Kidney epithelial cell (primary cell): ENCODE measurements at places on chromosomes 16 and 17.
A peak's percentile ranks its signal among the peaks of the same experiment; 100 is the strongest.

DNA sequence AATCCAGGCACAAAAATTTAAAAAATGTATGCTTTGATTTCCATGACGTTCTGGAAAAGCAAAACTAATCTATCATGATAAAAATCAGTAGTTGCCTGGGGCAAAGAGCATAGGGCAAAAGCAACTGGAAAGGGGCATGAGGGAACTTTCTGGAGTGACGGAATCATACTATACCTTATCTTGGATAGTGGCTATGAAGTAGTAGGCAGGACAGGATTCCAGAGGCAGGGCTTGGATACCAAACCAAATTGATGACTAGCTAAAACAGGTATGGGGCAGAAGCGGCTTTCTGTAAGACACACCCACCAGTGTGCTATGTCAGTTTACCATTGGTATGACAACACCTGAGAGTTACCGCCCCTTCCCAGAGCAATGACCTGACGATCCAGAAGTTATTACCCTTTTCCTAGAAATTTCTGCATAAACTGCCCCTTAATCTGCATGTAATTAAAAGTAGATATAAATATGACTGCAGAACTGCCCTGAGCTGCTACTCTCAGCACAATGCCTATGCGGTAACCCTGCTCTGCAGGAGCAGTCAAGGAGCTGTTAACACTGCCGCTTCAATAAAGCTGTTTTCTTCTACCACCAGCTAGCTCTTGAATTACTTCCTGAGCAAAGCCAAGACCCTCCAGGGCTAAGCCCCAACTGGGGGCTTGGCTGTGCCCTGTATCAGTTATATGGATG is 56.7 kb downstream of the CFDP1 start:
- no peak for DNase-seq

DNA sequence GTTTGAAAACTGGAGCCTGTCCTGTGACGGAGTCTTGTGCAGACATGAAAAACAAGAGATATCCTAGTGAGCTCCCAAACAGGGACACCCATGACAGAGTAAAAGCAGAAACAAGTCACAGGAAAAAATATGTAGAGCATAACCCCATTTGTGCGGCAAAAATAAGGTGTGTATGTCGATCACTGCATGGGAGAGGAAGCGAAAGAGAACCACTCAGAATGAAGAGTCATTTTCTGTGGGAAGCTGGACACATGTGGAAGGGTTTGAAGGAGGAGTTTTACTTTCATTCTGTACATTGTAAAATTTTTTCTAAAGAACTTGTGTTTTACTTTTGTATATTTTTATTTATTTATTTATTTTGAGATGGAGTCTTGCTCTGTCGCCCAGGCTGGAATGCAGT is 72.1 kb downstream of the JPH3 start:
- DNase-seq = no peak

DNA sequence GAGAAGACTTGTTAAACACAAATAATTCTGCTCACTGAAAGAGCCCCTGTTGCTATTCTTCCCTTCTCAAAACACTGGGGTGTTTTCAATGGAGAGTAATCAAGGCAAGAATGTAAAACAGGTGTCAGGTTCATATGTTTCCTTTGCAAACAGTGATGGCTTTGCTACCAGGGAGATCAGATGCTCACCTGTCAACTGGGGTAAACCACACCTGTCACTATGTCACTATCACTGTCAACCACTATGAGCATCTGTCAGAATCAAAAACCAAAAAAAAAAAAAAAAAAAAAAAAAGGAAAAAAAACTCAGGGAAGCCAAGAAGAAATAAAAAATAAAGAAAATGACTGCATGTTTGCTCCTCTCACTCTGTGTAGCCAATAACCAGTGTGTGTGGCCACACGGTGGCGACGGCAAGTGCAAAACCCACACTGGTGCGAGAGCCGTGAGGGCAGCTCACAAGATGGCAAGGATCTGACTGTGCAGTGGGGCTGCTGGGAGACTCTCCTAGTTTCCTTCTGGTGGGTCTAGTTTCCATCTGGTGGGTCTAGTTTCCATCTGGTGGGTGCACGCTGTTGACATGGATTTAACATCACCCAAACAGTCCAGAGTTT is 22.7 kb downstream of the USP22 start:
- no peak for DNase-seq

DNA sequence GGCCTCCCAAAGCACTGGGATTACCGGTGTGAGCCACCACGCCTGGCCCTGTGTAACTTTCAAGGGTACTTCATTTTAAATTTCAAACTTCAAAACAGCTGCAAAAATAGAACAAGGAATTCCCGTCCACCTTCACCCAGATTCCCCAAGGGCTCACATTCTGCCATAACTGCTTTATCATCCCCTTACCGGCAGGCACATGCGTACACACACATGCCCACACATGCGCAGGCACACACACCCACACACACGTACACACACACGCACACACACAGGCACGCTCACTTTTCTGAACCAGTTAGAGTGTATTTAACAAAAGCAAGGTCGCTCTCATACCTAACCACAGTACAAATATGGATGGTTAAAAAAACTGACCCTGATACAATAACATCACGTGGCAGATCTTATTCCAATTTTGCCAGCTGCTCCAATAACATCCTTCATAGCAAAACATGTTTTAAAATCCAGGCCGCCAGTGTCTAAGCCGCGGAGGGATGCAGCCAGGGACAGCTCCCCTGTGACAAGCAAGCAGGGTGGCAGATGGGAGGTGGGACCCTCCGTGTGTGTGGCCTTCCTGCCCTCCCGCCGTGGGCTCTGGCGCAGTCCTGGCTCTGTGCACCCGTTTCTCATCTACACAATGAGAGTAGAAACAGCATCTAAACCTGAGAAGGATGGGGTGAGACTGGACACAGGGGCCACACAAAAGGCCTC is 23.1 kb downstream of the PDIA2 start:
- DNase-seq = no peak

DNA sequence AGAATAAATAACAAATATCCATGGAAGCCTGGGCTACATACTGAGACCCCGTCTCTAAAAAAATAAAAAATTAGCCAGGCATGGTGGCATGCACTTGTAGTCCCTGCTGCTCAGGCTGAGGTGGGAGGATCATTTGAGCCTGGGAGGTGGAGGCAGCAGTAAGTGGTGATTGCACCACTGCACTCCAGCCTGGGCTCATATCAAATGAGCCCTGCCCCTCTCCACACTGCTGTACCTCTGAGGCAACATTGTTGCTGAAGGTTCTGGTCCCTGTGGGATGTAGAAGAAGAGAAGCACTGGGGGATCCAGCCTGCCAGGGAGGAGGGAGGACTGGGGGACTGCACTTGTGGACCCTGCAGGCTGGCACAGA is 11.4 kb upstream of the ARHGAP23 start:
- DNase-seq = no peak

DNA sequence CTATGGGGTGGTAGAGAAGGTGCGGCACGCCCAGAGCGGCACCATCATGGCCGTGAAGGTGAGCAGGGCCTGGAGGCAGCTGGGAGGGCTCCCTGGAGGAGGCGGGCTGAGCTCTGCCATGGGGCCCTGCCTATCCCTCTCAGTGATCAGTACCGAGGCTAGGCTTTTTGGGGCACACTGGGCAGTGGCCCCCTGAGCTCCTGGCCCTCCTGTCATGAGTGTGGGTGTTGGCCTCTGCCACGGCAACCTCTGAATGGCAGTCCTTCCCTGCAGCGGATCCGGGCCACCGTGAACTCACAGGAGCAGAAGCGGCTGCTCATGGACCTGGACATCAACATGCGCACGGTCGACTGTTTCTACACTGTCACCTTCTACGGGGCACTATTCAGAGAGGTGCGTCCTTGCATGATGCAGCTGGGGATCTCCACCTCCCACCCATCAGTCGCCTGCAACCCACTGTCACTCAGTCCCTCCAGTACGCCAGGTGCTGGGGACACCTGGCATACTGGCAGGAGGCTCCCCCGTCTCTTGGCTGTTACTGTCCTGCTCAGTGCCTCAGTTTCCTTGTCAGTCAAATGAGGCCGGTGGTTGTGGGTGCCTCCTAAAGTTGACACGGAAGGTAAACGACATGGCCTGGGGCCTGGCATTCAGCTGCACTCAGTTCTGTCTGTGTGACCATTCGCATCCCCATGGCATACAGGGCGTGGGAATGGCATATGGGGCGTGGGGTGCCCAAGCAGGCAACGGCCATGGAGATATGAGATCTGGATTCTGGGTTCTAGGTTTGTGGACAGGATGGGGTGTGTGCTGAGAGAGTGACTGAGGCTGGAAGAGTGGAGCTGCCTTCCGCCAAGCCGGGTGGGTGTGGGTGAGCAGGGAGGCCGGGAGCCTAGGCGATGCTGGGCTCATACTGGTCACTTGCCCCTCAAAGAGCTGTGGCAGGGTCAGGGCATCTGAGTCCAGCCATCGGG is 16.4 kb downstream of the MAP2K3 start:
- no peak for DNase-seq

DNA sequence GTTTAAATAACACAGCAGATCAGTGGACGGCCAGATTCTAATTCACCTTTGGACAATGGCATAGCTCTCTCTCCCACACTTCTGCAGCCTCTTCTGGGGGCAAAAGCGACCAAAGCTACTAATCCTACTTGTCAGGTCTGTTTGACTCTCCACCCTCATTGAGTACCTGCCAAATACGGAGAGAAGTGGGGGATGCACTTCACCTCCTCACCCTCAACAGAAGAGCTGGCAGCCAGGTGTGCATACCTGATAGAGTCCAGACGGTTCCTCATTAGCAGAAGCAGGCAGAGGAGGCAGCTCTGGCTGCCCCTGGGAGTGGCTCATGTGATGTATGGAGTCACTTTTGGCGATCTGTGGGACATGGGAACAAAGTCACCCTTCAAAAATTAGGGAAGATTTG is 4.9 kb downstream of the DNAH3 start:
- no peak for DNase-seq

GRCh38 chr17:42883802-42884558 is 16.6 kb upstream of the G6PC1 start:
- no peak for DNase-seq

DNA sequence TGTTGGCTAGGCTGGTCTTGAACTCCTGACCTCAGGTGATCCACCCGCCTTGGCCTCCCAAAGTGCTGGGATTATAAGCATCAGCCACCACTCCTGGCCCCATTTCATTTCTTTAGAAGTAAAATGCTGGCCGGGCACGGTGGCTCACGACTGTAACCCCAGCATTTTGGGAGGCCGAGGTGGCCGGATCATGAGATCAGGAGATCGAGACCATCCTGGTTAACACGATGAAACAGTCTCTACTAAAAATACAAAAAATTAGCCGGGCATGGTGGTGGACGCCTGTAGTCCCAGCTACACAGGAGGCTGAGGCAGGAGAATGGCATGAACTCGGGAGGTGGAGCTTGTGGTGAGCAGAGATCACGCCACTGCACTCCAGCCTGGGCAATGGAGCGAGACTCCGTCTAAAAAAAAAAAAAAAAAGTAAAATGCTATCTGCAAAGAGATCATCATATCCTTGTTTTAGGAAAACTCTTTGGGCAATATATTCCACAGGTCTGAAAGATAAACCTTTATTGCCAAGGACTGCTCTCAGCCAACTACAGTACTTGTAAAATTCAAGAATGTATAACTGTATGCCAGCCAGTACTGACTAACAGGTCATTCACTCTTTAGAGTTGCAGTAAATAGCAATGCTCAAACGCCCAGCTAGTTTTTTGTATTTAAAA is 3.8 kb downstream of the GJC1 start:
- no peak for DNase-seq

DNA sequence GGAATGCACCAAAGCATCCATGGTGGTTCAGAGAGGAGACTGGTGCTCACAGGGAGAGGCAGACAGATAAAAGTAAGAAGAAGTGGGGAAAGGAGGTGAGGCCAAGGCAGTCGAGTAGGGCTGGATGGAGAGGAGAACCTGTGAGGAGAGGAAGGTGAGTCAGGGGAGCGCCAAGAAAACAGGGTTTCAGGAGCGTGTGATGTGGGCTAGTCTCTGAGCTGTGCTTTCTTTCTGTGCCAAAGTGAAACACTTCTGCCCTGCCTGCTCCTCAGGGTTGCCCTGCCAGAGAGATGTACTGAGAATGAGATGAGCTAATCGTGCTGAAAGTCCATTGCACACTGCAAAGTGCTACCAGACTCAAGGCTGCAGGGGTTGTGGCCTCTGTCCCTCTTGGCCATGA is 310.7 kb upstream of the CCL2 start:
- no peak for DNase-seq

DNA sequence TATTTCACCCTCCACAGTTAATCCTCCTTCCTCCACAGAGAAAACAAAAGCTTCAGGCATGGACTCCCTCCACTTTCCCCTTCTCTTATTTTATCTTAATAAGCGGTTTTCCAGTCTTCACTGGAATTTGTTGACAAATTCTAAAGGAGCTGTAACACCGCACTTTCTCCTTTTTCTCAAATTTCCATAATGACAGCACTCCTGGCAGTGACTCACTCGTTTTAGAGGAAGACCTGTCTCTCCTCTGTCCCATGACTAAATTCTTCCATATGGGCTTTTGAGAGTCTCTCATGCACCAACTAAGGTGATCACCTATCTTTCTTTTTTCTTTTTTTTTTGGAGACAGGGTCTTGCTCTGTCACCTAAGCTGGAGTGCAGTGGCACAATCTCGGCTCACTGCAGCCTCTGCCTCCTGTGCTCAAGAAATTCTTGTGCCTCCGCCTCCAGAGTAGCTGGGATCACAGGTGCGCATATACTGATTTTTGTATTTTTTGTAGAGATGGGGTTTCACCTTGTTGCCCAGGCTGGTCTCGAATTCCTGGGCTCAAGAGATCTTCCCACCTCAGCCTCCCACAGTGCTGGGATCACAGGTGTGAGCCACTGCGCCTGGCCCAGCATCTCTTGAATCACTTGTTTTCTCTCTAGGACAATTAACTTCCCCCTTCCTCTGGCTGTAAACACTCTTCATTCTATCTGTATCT is 7.7 kb downstream of the ITGAM start:
- DNase-seq = peak; percentile 16

DNA sequence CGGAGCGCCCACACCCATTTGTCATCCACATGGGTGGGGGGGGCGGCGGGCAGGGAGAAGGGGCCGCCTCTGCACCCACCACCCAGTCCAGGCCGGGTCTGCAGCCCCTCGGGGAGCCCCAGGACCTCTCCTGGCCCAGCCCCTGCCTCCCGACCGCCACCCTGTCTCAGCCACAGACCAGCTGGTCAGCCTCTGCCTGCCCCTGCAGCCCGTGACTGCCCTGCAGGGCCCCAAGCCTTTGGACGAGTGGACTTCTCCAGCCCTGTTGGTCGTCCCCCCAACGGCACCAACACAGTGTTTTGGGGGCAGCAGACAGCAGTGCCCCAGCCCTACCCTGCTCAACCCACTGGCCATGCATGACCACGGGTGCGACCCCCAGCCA is 1.2 kb downstream of the PRR35 start:
- DNase-seq = no peak
